ENCODE measurements at places on chromosomes 1 and 21. TPM values are rescaled to one million over a fixed set of nuclear protein-coding genes. Genes with fewer than 3 reads are reported as not detected.

Gene GPN2
- total RNA-seq, result 9.4 TPM

DNA sequence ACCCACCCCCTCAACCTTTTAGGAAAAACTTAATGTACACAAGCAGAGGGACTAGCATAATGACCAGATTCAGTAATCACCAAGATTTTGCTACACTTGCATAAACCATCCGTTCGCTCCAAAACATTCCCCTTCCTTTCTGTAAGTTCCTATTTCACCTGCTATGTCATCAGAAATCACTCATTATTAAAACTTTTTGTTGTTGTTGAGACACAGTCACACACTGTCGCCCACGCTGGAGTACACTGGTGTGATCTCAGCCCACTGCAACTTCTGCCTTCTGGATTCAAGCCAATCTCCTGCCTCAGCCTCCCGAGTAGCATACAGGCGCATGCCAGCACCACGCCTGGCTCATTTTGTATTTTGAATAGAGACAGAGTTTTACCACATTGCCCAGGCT is 3.4 kb downstream of the MRPL20 start:
- DNase-seq, result no peak

GRCh38 chr1:36607263-36607651 is 124.5 kb upstream of the CSF3R start:
- no peak for DNase-seq

GRCh38 chr1:18282851-18283600 is 175.4 kb downstream of the IGSF21 start:
- no peak for DNase-seq

GRCh38 chr1:223411309-223411708 is 18.1 kb downstream of the CCDC185 start:
- no peak for DNase-seq

Gene CLEC20A
- 0.09 TPM for total RNA-seq

Gene C1QC
- not detected for total RNA-seq

DNA sequence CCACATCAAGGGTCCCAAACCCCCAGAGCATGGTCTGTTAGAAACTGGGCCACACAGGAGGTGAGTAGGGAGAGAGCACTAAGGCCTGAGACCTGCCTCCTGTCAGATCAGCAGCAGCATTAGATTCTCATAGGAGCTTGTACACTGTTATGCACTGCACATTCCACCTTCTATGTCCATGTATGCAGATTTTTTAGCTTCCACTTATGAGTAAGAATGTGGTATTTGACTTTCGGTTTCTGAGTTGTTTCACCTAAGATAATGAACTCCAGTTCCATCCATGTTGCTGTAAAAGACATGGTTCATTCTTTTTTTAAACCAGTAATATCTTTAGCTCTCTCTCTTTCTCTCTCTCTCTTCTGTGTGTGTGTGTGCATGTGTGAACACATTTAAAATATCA is 663 bp upstream of the GBP6 start:
- DNase-seq, result no peak

Gene RNU1-4
- under 0.01 TPM for total RNA-seq

All from dermis blood vessel endothelial cell (primary cell).